ENCODE measurements at places on chromosomes 4 and X.

GRCh38 chrX:115562480-115562847 is 1.5 kb downstream of the PLS3 start:
- DNase-seq = no peak

- no peak for DNase-seq
Observed at GRCh38 chrX:30806187-30806728, 82.8 kb downstream of the TAB3 start.

DNA sequence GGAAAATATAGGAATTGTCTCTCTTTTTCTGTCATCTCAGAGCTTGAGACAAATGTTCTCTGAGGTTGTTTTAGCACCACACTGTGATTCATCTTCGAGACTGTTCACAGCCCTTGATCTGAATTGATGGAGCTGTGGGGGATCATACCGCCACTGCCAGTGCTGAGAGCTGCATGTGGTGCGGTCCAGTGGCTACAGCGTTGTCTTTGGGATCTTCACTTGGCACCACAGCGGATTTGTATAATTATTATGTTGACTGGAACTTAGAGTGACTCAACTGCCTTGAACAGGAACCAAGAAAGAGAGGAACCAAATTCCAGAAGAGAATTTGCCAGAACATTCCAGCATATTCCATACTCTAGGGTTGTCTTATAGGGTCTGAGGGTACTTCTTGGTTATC is 29.1 kb downstream of the TBL1X start:
- DNase-seq = no peak

- DNase-seq = no peak
Observed at GRCh38 chrX:70480660-70481018, 36.0 kb downstream of the DLG3 start.

DNA sequence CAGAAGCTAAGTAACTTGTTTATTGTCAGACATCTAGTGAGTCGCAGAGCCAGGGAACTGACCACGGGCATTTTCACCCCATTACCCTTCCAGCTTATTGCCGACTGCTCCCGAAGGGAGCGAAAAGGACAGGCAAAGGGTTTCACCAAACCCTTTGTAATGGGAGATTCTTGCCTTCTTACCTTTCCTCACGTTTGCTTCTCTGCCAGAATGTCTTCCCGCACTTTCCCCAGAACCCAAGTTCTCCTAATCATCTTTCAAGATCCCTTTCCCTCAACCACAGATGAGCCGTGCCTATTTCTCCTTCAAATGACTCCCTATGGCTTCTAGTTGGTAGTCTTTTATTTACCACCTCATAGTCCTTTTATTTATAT is 520 bp upstream of the SRP72 start:
- DNase-seq = no peak

- DNase-seq = no peak
Observed at GRCh38 chrX:48772602-48773001, 11.1 kb downstream of the GLOD5 start.

DNA sequence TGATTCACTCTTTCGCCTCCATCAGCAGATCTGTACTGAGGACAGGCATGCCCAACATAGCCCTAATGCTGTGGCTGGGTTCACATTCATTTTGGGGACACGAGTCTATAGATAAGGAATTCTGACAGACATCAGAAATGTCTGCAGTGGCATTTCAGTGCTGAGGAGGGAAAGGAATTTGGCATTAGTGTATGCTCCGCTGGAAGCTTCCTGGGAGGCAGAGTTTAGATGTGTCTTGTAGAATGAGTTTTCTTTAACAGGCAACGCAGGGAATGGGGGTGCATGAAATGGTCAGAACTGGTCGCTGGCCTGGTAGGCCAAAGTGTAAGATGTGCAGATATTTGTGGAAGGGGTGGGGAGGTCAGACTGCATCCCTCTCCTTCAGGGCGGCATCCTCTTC is 43.5 kb upstream of the ZNF518B start:
- DNase-seq = no peak

DNA sequence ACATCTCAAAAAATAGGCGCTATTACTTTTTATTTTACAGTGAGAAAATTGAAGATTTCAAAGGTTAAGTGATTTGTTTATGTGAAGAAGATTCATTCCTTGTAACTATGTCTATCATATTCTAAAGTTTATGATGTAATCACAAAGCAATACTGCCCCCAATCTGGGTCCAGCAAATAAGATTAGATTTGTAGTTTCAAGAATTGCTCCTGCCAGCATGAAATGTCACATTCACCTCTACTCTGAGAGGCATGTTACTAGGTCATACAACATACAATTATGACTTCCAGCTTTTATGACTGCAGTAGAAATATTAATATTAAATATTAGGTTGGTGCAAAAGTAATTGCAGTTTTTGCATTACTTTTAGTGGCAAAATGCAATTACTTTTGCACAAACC is 976.2 kb downstream of the FSTL5 start:
- DNase-seq = no peak

DNA sequence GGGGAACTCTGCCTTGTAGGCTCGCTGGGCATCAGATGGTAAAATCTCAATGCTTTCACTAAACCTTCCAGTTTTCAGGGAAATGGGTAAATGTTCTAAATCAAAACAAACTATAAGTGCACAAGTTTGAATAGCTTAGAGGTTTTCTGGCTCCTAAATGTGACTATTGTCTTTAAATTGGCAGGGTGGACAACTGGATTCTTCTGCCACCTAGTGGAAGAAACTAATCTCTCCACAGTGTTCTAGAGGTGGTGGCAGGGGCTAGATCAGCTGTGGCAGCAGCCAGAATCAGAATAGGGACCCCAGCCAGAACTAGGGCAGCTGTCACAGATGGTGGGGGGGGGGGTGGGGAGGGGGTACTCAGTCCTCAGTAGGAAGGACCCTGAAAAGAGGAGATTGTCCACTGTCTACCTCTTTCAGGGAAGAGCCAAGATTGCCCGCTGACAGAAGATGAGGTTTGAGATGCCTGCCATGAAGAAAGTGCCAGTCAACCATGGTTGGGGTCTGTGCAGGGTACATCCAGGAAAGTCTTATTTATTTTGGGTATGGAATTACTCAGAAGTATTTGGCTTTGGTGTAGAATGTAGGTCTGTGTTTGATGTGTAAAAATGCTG is 201.4 kb downstream of the CCNG2 start:
- DNase-seq = no peak

DNA sequence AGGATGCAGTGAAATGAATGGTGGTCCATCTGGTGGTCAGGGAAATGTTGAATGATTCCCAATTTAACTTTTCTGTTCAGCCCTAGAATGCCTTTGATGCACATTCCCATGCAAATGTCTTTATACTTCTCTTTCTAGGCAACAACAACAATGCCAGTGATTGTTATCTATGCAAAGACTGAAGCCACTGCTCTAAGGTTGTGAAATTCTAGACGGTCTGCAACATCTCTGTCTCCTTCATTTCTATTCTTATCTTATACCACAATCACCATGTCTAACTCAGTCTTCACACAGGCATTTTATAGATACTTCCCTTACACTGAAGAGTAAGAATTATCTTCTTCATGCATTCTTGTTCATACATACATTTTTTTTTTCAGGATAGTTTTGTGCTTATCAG is 84.5 kb downstream of the HPGD start:
- DNase-seq = no peak

GRCh38 chr4:6504900-6505496 is 32.6 kb upstream of the PPP2R2C start:
- no peak for DNase-seq

DNA sequence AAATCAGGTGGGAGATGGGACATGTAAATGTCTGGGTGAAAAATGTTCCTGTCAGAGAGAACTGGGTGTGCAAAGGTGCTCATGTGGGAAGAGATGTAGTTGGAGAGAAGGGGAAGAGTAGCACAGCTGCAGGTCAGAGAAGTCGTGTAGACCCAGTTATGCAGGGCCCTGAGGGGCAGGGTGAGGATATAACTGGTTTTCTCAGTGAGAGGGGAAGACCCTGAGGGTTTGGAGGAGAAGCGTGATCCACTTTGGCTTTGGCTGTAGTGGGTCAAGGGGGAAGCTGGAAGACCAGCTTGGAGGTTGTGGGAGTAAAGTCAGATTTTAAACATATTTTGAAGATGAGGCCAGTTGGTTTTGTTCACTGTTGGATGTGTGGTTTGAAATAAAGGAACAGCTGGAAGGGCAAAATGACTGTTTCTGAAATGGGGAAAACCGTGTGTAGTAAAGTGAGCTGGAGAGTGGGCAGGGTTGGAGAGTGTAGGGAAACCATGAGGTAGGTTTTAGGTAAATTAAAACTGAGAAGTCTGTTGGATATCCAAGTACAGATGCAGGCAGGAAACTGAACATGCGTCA is 44.2 kb downstream of the NAP1L5 start:
- no peak for DNase-seq

DNA sequence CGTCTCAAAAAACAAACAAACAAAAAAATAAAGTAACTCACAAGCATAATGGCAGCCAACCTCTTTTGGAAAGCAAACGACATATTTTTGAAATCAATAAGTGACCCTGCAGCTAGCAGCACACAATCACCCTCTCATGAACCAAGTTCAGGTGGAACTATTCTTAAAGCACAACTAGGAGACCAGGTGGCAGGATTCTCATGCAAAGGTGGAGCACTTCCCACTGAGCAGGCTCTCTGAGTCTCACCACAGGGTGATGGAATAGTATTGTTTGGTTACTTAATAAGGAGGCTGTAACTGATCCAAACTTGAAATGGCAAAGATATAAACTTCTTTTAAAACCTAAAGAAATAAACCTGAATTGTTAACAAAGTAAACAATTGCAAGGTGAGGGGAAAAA is 1293.1 kb downstream of the PCDH19 start:
- no peak for DNase-seq

DNA sequence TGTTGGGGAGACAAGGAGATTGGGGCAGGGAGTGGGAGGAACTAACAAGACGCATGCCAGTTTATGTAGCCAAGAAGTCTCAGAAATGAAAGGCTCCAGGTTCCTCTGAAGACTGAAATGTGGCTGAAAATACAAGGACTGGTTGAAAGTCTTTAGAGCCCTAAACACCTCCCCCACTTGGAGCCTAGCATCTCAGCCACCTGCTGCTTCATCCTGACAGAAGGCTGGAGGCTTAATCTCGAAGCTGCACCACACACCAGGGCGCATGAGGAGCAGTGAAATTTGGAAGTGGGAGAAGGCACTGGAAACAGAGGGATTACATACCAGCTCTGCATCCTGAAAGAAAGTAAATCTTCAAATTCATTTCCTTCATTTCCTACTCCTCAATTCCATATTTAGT is 160.7 kb upstream of the FTHL17 start:
- no peak for DNase-seq

DNA sequence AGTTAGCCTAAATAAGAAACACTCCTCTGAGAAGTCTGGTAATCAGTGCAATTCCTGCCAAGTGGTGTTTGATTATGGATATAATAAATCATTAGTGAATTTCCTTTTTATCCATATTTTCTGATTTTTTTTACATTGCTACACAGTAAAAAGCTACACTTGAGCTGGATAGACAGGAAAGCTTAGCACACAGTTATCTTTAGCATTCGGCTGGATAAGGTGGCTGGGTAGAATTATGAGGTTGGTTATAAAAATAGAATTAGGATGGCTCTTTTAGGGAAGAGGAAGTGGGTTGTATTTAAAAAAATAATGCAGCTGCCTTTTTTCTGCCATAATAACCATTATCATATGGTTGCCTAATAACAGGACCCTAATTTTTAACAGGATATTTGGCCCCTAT is 460.6 kb downstream of the NAF1 start:
- DNase-seq = no peak

- DNase-seq = no peak
Observed at GRCh38 chrX:53263597-53264094, 17.7 kb downstream of the IQSEC2 start.

DNA sequence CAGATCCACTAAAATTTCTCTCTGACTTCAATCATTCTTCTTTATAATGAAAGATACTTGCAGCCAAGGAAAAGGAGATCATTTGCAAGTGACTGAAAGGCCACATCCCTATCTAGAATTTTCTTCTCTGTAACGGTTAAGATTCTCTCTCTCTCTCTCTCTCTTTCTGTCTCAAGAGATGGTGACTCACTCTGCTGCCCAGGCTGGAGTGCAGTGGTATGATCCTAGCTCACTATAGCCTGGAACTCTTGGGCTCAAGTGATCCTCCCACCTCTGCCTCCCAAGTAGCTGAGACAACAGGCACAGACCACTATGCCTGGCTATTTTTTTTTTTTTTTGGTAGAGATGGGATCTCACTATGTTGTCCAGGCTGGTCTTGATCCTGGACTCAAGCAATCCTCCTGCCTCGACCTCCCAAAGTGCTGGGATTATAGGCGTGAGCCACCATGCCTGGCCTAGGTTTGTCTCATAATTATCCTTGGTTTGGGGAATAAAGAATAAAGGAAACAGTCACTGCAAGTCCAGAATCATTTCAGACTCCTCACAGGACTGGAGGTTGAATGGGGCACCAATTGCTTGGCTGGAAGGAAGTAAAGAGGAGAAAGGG is 33.3 kb upstream of the GALNT7 start:
- no peak for DNase-seq

DNA sequence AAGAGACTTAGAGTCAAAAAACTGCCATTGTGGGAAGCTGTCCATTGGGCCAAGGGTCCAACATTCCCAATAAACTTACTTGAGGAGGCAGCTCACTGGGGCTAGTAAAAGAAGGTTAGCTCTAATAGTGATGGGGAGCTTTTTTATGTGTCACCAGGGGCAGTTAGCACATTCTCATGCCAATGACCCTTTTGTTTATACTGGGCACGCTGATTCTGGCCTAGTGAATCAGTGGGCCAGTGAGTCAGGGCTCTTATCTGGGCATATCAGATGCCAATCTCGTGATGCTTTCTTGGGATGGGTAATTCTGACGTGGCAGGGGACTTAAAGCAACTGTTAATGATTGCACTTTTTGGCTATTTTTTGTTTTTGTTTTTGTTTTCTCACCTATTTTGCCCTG is 27.8 kb downstream of the TCEAL1 start:
- DNase-seq = no peak

- DNase-seq = no peak
Observed at GRCh38 chrX:153908219-153908860, 3.9 kb downstream of the AVPR2 start.

- DNase-seq = no peak
Observed at GRCh38 chrX:52271206-52271605, 86.5 kb downstream of the MAGED4 start.

DNA sequence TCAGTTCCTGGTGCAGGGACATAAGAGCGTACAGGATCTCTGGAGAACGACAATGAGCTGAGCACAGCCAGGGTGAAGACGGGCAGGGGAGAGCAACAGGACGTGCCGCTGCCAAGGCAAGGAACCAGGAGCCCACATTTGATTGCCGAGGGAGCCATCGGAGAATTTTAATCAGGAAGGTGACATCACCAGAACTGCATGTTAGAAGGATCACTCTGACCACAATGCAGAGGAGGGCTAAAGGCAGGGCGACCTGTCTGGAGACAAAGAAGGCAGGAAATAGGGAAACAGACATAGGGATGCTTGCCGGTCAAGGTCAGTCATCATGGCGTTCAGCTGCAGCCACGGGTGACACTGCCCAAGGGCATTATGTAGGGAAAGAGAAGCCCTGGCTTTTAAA is 81.4 kb downstream of the RBM47 start:
- no peak for DNase-seq
